ENCODE measurements at places on chromosomes 1 and 21.

GRCh38 chr1:227759341-227760300 lies 24.4 kb downstream of the SNAP47 start:
- DNase-seq, result no peak

GRCh38 chr1:169833179-169833901 lies 38.6 kb upstream of the METTL18 start:
- no peak for DNase-seq

DNA sequence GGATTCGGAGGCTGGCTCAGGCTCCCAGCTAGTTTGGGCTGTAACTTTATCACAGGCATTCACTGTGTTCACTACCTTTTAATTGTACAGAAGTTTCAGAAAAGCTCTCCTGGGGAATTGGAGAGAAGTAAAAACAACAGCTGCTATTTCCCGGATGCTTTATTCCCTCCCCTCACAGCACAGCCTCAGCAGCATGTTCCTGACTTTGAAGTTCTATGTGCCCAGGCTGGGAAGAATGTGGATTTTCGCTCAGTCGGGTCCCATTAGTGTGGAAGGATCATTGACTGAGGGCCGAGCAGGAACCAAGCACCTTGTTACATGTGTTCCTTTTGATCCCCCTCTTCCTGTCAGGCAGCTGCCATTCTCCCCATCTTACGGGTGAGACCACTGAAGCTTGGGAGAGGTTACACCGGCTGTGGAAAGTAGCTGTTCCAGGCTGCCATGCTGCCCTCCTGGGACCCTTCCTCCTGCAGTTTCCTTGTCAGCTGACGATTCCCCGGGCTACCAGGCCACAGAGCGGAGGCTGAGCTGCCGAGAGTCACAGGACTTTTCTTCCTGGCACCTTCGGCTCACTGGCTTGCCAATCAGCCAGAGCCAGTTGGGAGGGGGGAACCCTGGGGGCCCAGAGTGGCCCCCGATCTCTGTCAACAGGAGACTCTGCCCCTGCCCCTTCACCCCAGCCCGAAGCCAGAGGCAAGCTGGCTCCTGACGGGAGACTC lies 223.1 kb upstream of the TMEM51 start:
- no peak for DNase-seq

GRCh38 chr1:110254604-110255391 lies 44.7 kb downstream of the KCNC4 start:
- DNase-seq, result no peak

DNA sequence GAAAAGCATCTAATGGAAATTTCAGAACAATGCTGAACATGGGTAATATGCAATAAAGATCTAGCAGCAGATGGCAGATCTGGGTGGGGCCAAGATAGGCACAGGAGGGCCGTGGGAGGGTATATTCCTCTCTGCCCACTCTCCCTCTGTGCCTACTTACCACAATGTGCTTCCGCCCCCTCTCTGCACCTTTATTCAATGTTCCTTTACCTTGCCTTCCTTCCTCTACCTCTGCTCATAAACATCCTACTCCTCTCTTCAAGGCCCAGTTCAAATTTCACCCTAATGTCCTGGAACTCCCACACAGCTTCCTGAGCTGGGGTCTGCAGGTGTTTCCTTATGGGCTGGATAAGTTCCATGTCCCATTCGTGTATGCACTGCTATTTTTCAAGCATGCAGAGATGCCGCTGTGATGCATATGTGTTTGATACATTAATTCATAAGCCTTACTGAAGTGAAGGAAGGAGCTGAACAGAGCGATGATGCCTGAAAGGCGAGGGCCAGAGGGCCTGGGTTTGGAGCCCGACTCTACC lies 65.6 kb upstream of the EDEM3 start:
- DNase-seq, result no peak

DNA sequence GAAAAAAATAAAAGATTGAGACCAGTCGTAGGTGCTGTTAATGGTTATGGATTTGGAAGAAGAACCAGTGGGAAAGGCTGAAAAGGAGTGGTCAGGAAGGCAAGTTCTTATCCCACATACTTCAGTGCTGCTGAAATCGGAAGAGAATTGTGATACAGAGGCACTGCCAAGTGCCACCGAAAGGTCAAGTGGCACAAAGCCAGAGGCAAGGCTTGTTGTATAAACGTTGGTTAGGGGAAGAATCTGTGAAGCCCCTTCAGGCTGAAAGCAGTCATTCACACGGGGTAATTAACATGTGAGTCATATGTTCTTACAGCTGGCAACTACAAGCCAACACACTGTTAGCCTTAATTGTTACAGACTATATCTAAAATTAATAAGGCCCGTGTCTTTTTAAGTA lies 48.8 kb downstream of the ZBTB40 start:
- DNase-seq, result no peak

GRCh38 chr1:37989361-37989930 lies 376 bp downstream of the SF3A3 start:
- DNase-seq, result peak; percentile 39

GRCh38 chr1:155970531-155971167 lies 7.7 kb downstream of the ARHGEF2 start:
- no peak for DNase-seq

GRCh38 chr1:11664336-11665065 lies 501 bp downstream of the FBXO6 start:
- DNase-seq, result no peak

DNA sequence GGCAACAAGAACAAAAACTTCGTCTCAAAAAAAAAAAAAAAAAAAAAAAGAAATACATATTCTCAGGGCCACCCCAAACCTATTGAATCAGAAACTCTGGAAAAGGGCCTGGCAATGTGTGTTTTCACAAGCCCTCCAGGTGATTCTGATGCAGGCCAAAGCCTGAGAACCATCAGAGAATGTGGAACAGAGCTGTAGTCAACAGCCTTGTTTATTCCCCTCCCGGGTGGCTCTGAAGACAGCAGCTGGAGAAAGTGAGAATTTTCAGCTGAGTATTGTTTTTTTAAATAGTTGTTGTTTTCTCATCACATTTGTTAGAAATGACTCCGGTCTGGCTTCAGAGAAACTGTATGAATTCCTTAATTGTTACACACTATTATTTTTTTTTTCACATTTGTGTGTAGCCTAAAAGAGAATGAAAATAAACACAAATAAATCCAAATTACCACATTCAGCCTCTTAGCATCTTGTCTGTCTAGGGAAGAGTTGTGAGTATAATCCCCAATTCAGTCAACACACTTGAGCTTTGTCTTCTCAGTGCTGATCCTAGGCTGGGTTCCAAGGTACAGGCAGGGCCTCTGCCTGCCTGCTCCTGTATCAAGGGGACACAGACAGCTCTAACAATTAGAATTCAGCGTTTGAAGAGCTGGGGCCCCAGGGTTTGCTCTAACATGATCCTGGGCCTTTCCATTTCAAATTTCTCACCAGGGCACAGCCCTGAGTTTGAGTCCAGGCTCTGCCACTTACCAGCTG lies 6.6 kb upstream of the AZIN2 start:
- no peak for DNase-seq

Data from activated naive CD4-positive, alpha-beta T cell (primary cell).